ENCODE measurements at places on chromosomes 7 and 10.
A peak's percentile ranks its signal among the peaks of the same experiment; 100 is the strongest.

DNA sequence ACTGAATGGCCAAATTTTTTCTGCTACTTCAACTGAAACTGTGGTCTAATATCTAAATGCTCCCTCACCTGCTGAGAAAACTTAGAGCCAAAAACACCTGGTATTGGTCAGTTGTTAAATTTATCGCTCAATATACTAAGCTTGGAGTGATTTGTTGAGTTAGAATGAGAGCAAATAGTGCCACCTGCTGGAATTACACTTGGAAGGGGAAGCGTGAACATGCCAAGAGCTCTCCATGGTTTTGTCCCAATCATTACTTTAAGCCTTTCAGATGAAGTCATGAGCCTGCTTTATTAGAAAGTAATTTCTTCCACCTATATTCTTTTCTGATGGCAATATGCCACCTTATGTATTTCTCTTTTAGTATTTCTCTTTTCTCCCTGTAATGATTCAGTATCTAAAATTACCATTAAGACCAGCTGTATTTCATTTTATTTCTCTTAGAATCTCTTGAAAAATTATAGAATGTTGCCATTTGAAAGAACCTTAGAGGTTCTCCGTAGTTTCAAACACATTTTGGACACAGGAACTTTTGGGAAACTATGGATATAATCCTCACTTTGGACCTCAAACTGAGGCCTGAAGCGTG lies 447.8 kb upstream of the C7orf33 start:
- DNase-seq: peak; percentile 4

DNA sequence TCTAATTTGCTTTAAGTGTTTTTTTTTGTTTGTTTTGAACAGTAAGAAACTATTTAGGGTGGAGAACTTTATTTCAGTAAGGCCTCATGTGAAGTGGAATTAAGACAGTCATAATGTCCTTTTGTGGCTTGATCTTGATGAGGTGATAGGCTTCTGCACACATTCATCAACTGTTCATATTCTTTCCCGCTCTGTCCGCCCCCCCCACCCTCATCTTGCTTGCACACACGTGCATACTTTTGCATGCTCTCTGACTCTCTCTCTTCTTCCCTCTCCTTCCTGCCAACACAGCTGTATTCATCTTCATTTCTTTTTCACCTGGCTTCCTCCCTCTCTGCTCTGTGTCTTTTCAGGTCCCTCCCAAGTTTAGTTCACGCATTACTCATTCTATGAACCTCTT lies 429.6 kb downstream of the AUTS2 start:
- DNase-seq: no peak

DNA sequence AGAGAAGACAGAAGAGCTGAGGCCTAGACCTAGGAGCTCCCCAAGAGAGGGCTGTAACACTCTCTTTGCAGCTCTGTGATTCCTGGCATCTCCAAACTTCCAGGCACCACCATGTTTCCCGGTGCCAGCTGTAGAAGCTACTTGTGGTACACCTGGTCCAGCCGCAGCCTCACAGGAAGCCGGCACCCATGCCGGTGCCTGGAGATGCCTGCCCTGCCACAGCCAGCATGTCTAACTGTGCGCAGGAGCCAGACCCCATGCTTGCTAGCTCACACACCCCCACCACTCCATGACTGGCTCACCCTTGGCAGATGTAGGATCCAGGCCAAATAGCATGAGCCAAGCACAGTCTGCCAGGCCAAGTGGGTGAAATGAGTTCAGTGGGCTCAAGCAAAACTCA lies 211.7 kb upstream of the GNAI1 start:
- no peak for DNase-seq

DNA sequence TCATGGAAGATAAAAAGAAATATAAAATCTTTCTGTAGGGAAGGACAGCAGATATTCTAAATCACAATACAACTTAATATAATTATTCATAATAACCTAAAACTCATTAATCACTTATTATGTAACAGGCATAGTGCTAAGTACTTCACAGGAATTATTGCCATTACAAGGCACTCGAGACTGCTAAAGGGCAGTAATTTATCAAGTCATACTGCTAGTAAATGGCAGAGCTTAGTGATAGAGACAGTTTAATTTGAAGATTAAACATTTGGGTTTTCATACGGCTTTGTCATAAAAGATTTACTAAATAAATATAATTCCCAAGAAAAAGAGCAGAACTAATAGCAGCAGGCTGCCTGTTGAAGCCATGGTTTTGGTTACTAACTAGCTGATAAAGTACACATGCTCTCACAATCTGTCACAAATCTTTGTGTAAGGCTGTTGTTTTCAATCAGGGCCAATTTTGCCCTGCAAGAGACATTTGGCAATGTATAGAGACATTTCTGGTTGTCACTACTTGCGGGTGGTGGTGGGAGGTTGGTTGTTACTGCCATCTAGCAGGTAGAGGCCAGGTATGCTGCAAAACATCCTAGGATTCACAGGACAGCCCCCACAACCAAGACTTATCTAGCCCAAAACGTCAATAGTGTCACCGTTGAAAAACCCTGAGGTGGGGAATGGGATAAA lies 233.3 kb upstream of the CACNA2D1 start:
- DNase-seq: no peak

- DNase-seq: no peak
Observed at GRCh38 chr7:12709726-12710502, 22.5 kb downstream of the ARL4A start.

- no peak for DNase-seq
Observed at GRCh38 chr7:23247603-23248335, 1.2 kb downstream of the GPNMB start.

GRCh38 chr7:142298009-142298408 lies 40.2 kb upstream of the PRSS58 start:
- no peak for DNase-seq

DNA sequence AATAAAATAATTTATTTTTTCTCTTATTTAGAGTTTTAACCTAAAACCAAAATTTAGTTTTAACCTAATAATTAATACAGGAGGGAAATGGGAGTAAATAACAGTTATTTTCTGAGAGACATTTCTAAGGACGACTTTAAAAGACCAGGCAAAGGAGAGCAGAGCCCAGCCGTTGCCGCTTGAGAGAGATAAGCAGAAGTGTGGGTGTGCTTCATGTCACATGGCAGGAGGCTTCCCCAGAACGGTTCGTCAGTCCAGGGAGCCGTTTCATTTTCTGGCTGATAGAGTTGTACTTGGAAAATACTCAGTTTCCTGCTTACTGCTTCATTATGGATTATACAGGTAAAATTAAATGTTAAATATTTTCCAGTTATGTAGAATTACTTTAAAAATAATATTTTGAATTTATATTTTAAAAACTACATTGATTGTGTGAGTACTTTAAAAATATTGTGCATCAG lies 61.4 kb downstream of the ST7 start:
- DNase-seq: no peak

DNA sequence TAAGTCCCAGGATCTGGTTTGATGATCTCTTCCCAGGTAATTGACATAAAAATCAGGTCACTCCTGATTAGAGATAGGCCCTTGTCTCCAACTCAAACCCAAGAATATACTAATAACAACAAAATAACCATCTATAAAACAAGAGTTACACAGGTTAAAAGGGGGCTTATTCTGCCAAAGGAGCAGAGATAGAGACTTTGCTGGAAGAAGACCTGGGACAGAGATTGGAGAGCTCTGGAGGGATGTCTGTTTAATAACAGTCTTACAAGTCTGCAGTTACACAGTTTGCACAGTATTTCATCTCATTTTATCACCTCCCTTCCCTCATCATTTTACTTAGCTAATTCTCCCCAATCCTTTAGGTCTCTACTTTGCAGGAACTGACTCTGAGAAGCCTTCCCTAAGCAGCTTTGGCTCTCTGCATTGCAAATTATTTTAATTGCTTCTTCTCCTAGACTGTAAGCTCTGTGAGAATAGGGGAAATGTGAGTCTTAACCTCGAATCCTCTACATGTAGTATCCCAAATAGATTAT lies 3.7 kb upstream of the ZNF438 start:
- no peak for DNase-seq

- DNase-seq: no peak
Observed at GRCh38 chr7:83517035-83517700, 131.8 kb downstream of the SEMA3E start.

DNA sequence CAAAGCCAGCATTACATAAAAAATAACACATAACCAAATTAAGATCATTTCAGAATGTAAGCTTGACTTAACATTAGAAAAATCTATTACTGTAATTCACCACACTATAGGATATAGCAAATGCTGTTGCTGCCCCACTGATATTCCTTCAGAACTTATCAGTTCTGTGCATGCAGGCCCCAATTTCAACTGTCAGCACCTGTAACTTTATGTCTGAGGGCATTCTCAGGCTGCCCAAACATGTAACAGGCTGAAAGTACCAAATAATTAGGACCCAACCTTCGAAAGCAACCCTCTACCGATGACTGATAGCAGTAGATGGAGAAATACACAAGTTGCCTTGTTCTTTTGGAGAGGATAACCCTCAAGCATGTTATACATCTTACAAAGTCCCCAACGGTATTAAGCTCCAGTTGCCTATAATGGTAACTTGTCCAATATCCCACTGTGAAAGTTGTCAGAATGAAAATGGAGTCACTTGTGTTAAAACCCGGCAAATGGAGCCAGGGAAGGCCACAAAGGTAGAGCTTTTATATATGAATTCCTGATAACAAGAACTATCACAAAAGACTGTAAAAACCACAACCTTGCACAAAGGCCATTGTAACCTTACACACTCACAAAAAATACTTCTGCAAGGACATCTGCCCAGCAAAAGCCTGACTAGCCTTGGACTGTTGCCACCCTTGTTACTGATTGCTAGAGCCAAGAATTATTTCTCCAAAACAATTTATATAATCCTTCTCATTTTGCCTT lies 66.9 kb upstream of the ZNF746 start:
- no peak for DNase-seq

DNA sequence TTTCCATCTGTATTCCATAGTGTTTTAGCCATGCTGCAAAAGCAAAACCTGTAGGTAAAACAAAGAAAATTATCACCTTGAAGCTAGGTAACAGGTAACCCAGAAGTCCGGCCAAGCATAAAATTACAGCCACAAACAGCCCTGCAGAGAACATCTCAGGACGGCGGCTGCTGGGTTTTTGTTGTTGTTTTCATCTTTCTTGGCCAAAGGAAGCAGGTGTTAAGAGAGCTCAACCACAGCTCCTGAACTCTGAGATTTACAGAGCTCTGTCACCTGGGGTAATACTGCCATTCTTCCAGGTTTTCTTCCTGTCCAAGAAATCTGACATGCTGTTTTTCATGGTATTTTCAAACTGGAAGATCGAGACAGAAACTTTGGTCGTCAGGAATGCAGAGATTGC lies 847 bp upstream of the SCIN start:
- no peak for DNase-seq

GRCh38 chr7:77525231-77525630 lies 11.9 kb upstream of the PTPN12 start:
- DNase-seq: no peak

GRCh38 chr10:25017154-25017590 lies 760 bp downstream of the THNSL1 start:
- DNase-seq: no peak

GRCh38 chr10:1158066-1158465 lies 101.9 kb downstream of the WDR37 start:
- DNase-seq: no peak

- DNase-seq: no peak
Observed at GRCh38 chr7:47088329-47089067, 493.4 kb downstream of the TNS3 start.

GRCh38 chr10:112526906-112527305 lies 79.9 kb downstream of the VTI1A start:
- no peak for DNase-seq

DNA sequence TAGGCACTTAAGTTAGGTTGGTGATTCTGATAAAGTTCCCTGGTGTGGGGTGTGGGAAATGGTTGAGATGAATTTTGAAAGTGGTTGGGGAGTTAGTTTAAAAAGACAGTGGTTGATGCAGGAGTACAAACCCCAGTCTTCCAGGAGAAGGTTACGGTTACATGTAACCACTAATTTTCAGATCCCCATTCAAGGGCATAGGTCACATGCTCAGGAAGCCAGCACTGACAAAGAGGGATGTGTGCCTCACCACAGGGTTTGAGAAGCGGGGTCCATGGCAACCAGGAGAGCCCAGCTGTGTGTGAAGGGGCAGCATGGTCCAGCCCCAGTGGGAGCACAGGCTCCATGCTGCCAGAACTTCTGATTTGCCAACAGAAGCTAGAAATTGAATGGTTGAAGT lies 144.2 kb downstream of the MDFIC start:
- DNase-seq: no peak

DNA sequence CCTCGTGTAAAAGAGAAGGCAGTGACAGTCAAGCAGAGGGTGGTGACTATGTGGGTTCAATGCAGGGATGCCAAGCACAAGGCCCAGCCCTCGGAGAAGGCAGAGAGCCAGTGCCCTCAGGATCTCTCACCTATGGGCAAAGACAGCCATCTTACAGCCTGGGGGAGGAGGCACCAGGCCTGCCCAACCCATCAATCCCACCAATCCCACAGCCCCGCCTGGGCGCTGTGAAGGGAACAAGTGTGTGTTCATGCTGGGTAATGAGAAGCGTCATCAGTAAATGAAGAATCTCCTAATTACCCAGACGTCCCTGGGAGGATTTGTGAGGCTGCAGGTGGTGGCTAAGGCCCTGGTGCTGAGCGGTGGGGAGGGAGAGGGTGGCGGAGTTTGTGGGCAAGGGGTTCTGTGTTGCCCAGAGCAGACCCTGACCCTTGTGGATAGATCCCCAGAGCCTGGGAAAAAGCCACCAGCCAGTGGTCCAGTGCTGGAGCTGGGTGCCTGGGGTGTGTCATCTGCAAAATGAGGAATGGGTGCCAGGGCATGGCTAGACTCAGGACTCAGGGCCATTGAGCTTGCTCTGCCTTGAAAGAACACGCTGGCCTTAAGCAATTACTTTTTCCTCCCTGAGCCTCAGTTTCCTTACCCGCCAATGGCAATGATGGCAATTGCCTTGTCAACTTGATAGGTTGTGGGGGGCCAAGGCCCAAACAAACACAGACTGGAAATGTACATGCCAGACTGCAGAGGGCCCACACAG lies 128.1 kb upstream of the UNC5B start:
- DNase-seq: no peak

Data from non-pigmented ciliary epithelial cell (primary cell).